Myocyte (in vitro differentiated cells): ENCODE measurements at places on chromosomes 16 and 17.
A peak's percentile ranks its signal among the peaks of the same experiment; 100 is the strongest.

DNA sequence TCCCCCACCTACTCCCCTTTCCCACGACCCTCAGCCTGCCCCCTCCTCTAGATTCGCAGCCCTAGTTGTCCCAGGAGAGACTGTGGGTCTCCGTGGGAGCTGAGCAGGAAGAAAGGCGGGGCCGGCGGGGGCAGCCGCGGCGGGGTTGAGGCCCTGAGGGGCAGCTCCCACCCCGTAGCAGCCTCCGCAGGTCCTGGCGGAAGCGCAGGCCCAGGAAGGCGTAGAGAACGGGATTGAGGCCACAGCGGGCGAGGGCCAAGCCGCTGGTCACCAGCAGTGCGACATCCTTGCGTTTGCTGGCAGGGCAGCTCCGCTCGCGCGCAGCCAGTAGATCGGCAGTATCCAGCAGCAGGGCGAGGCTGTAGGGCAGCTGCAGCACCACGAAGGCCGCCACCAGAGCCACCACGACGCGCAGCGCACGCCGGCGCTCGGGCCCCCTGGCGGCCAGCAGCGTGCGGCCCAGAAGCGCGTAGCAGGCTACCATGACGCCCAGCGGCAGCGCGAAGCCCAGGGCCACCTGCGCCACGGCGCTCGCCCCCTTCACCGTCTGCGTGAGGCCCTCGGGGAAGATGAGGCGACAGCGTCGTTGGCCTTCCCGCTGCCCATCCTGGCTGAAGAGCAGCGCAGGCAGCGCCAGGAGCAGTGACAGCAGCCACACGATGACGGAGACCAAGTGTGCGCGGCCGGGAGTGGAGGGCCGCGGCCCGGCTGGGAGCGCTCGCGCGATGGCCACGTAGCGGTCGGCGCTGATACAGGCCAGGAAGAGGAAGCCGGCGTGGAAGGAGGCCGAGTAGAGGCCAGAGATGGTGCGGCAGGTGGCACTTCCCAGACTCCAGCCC lies 1.9 kb downstream of the CCR10 start:
- DNase-seq = peak; percentile 81

GRCh38 chr17:1820528-1821252 lies 9.0 kb downstream of the SMYD4 start:
- no peak for DNase-seq

DNA sequence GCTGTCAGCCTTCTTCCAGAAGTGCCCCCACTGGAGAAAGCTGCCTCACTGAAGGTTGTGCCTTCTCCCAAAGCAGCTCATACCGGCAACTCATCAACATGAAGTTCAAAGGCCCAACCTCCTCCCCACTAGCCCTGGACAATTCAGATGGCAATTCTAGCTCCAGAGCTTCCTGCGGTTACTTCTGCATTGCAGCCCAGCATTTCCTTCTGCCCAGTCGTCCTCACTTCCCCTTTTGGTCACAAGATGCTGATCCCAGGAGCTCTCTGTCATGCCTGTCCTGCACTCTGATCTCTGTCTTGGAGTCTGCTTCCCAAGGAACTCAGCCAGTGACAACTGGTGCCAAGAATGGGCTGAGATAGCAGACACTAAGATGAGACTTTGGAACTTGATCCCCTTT lies 178.2 kb upstream of the SOX9 start:
- DNase-seq = no peak

- DNase-seq = peak; percentile 25
These were observed 14.2 kb downstream of the CRYM start for GRCh38 chr16:21263640-21264570.

- no peak for DNase-seq
These were observed 4.0 kb upstream of the ABCC3 start for GRCh38 chr17:50630524-50631194.

DNA sequence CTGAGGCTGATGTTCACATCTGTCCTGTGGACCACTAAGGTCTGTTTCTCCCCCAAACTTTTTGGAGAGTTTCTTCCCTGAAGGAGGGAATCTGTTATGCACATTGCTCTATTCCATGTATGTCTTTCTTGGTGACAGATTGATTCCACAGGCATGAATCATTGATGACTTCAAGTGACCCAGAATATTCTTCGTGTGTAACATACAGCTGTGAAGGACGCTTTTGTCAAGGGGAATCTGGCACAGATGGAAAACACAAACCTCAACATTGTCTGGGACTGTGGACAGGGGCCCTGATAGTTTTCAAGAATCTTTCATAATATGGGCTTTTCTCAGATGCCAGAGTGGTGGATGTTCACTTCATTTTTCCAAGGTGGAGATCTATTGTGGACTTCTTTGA lies 223.1 kb upstream of the MAF start:
- DNase-seq = peak; percentile 9

GRCh38 chr17:48636177-48637018 lies 10.2 kb upstream of the HOXB9 start:
- peak; percentile 80 for DNase-seq

DNA sequence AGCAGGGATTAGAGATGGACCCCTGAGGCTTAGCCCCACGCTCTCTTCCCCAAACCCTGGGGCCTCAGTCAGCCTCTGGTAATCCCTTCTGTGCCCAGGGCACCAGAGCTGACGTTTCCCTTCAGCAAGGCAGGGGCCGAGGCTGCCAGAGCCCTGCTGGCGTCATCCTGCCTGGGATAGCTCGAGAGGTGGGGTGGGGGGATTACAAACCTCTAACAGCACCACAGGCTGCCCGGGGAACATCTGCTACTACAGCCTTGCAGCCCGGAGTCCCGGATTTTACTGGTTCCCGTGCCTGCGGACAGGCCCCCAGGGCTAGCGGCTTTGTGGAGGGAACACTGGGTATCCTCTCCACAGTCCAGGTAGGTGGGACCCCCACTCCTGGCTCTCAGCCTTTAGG lies at the start of gene AANAT:
Gene AANAT, plus strand, starts transcription at position 238 of the 400 bp plus-strand sequence. CDS start 1,144 bp downstream, outside the sequence.
- DNase-seq = no peak

GRCh38 chr17:2363851-2364762 lies 26.8 kb downstream of the SGSM2 start:
- peak; percentile 80 for DNase-seq

- DNase-seq = no peak
These were observed 11.0 kb downstream of the GCGR start for GRCh38 chr17:81814748-81815645.

- no peak for DNase-seq
These were observed 35.6 kb downstream of the CLEC3A start for GRCh38 chr16:78057803-78058564.

- no peak for DNase-seq
These were observed 10.4 kb downstream of the GPRC5C start for GRCh38 chr17:74442291-74442669.

DNA sequence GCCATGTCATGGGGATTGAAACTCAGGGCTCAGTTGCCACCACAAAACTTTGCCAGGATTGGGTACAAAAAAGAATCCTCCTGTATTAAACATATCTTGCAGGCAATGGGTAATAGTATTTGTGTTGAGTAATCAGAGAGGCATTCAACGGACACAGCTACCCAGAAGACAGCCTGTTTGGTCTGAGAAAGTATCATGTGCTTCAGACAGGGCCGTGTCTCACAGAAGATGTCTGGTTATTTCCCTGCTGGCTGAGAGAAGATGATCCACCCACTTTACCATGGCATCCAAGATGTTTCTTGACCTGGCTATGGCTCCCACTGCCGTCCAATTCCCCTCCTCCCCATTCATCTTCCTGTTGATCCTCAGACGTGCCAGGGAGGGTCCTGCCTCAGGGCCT lies 304.3 kb upstream of the XYLT1 start:
- DNase-seq = no peak

DNA sequence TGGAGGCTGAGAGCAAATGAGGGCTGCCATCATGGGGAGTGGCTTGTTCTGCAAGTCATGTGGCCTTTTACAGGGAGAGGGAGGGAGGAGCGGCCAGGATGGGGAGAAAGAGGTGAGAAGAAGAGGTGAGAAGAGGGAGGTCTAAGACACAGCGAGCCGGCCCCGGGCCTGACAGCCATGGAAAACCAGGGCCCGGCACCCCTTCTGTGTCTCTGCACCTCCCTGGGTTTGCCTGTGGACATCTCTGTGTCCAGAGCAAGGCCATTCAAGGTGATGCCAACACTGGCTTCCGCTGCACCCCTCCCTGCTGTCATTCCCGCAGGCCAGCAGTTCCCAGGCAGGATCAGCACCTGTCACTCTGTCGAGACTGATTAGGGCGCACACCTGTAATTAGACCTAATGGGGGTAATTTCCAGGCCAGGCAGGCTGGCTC lies 75.6 kb downstream of the MGAT5B start:
- peak; percentile 11 for DNase-seq

DNA sequence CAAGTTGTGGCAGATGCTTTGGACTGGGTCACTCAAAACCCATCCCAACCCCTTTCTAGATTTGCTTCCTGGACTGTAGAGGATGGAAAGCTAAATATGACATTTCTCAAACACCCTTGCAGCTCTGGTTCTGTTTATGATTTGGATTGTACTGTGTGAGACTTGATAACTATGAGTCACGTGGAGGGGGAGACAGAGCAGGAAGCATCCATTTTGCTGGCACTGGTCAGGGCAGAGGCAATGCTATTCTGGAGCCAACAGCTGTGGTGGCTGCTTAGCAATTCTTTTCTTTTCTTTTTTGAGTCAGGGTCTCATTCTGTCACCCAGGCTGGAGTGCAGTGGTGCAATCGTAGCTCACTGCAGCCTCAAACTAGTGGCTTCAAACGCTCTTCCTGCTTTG lies 13.6 kb upstream of the TERF2 start:
- peak; percentile 72 for DNase-seq

- no peak for DNase-seq
These were observed 237 bp downstream of the C1QL1 start for GRCh38 chr17:44967907-44968224.

DNA sequence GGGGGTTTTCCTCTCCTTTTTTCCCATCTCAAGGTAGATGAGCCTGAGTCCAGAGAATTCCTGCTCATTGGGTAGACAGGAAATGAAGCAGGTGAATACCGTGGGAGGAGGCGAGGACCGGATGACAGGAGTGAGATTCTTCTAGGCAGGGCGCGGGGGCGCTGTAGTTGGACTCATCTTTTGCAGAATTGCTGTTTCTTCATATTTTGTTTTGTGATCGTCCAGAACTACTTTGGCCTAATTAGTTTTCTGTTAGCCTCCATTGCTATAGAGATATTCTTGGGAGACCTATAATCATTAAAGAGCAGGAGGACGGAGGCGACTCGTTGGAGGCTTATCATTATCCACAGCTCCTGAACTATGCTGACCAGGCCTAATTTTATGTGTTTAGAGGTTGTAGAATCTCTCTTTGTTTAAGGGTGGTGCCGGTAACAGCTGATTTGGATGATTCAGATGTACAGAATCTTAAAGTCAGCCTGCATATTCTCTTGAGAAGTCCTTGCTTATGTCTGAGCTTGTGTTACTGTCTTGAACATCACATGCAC lies 650 bp downstream of the ATP6V0A1 start:
- peak; percentile 51 for DNase-seq

DNA sequence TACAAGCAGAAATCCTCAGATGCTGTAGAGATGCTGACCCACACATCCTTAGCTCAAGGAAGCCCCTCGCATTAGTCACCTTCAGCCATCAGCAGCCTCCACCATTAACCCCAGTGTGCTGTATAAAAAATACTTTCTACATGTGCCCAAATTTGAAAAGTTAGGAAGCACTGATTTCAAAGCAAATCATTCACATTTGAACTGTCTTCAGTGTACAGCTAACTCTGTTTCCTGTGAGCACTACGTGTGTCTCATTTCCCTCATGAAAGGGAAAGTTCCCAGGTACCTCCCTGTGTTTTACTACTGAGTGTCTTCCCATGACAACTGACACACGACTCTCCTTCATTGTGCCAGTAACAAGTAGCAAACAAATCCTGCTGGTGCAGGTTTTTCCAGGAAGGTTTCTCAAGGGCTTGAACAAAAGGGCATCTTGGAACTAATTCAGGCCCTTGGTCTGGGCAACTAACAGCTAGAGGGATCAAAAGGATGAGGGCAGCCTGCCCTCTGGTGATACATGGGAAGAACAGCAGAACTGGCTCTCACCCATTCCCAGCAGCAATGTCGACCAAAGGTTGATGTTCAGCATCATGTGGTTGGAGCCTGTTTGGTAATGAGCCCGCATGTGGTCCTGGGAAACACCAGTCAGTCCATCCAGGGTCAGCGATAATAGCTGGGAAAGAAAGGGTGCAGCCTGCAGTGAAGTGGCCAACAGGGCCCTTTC lies 4.0 kb downstream of the SLC35B1 start:
- peak; percentile 54 for DNase-seq

GRCh38 chr16:65917466-65917865 lies 449.0 kb upstream of the CDH5 start:
- no peak for DNase-seq

GRCh38 chr17:22278302-22279275 lies 586.3 kb downstream of the KCNJ18 start:
- no peak for DNase-seq

- DNase-seq = peak; percentile 74
These were observed 7.8 kb upstream of the RNASEK start for GRCh38 chr17:7004398-7005253.

- DNase-seq = no peak
These were observed 8.2 kb downstream of the CAVIN1 start for GRCh38 chr17:42414704-42415409.

DNA sequence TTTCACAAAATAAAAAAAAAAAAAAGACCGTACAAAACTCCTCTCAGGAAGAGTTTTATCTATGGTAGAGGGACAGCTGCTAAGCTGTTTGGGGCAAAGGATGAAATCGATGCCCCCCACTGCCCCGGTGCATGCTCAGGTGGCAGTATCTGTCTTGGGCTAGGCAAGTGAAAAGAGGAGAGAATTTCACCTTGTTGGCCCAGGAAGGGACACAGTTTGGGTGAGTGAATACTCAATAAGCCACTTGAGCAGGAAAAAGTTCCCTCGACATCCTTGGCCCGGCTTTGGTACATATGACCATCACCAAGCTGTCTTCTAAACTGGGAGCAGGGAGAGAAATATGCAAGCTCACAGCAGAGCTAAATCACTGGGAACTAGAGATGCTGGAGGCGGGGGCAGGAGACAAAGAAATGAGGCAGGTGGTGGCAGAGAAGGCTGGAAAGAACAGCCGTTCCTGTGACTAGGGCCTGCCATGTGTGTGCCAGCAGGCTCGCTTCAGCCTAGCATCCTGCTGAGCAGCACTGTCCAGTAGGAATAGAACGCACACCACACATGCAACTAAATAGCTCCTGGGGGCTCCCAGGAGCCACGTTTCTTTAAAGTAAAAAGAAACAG lies 8.2 kb upstream of the EIF1 start:
- no peak for DNase-seq

GRCh38 chr17:35914354-35914753 lies 16.2 kb downstream of the RDM1 start:
- DNase-seq = no peak

DNA sequence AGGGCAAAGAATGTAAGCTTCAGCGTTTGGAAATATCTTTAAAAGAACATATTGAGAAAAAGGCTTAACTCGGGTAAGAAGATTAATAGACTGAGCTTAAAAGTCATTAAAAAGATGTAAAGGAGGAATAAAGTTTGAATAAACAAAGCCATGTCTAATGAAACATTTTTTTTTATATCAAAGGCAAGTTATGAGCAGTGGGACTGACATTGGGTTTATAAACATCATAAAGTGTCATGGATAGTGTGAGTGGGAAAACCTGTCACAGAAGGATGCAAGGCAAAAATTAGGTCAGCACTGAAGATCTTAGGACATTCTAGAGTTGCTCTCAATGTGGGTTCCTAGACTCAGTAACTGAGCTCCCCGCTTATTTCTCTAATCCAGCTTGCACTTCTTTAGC lies 438.0 kb upstream of the CDH11 start:
- DNase-seq = no peak
